Stimulated activated CD8-positive, alpha-beta memory T cell treated with anti-CD3 and anti-CD28 coated beads, Interleukin-4, amount 100 ng/mL, for 48 hours (primary cell): ENCODE measurements at places on chromosomes 13 and 19.
A peak's percentile ranks its signal among the peaks of the same experiment; 100 is the strongest.

DNA sequence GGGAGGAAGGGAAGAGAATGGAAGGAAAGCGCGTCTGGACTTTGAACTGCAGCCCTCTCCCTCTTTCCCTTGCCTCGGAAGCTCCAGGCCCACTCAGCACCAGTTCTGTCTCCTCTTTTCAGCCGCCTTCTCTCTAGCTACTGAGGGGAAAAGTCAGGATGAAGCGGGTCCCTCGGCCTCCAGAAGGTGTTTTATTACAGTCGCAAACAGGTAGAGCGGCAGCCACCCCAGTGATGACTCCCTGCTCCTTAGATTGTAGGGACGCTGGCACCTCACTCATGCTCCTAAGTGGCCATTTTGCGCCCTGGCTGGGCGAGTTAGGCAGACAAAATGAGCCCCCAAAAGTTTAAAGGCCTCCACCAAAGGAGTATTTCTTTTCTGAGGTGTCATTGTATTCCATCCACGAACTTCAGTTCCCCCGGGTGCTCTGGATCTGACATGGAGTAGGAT lies 954 bp upstream of the STK24 start:
- DNase-seq, result no peak

GRCh38 chr19:28636706-28637105 lies 576.2 kb downstream of the UQCRFS1 start:
- no peak for DNase-seq

DNA sequence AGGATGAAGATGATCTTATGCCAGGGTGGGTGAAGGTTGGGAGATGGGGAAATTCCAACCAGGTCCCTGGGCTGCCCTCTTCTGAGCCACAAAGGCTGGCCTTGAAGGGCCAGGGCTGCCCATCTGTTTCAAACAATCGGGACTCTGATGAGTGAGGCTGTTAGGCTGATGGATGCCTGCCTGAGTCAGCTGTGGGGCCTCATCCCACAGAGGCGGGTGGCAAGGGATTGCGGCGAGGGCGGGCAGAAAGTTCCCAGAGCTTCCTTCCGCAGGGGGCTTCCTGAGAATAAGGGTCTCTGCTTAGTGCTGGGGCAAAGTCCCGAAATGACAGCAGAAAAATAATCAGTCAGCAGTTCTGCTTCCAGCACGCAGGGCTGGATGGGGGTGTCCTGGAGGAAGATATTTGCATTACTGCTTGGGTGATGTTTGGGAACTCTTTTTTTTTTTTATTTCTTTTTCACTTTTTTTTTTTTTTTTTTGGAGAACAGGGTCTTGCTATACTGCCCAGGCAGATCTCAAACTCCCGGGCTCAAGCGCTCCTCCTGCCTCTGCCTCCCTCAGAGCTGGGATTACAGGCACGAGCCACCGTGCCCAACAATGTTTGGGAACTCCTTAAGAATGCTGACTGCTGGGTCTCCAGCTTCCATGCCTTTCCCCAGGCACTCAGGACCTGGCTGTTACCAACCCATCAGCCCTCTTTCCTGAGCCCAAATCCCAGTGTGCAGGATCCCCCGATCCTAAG lies 14.1 kb downstream of the SH3GL1 start:
- DNase-seq, result no peak

GRCh38 chr13:52782471-52783448 lies 43.1 kb upstream of the CNMD start:
- no peak for DNase-seq

- DNase-seq, result no peak
Observed at GRCh38 chr19:14471436-14472187, 3.5 kb downstream of the PTGER1 start.

GRCh38 chr13:67231289-67232000 lies 1.3 kb upstream of the PCDH9 start:
- DNase-seq, result no peak

- no peak for DNase-seq
Observed at GRCh38 chr19:4578552-4579248, 19.2 kb upstream of the SEMA6B start.

DNA sequence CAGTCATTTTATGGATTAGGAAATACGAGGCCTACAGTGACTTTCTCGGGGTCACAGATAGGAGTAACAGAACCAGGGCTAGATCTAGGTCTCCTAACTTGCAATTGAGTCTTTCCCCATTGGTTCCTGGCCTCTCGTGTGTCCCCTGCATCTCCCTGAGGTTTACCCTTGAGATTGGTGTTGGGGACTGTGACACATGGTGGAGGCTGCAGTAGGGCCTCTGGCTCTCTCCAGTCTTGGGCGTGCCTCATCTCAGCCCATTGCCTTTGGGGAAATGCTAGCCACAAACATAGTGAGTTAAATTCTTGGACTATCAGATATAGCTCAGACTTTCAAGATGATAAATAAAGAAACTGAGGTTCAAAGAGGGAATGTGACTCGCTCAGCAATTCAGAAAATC lies 212.1 kb downstream of the KCNRG start:
- DNase-seq, result peak; percentile 52

DNA sequence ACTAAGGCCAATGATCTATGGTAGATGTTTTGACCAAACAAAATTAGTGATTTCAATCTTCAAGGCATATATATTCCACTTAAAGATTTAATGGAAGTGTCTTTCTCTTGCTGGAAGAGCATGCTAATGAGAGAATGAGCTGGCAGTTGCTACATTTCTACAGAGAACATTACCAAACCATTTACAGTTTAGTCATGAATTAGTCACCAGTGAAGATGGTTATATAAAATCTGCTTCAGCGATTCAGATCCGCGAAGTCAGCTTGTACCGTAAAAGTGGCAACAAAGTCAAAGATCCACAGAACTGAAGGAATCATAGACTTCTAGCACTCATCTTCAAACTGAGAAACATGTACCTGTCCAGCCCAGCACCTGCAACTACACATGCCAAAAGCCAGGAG lies 156.3 kb downstream of the SLITRK5 start:
- no peak for DNase-seq

- DNase-seq, result no peak
Observed at GRCh38 chr13:54928071-54928470, 1899.5 kb downstream of the OLFM4 start.

- DNase-seq, result no peak
Observed at GRCh38 chr13:99614465-99614885, 113.2 kb downstream of the TM9SF2 start.

GRCh38 chr19:30374539-30374864 lies 2.3 kb downstream of the ZNF536 start:
- no peak for DNase-seq

DNA sequence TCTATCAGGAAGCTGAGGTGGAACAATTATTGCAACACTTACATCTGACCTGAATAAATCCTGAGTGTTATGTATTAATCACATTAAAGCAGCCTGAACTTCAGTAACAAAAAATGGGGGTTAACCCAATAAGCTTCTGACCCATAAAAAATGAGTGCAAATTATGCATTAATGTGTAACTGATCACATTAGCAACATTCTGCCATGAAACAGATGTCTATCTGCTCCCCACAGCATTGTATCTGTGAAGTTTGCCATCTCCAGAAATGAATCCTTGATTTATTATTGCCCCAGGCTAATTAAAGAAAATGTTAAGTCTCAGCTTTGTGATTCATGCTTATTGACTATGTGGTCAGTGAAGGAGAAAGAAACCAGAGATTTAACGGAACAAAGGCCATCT lies 304.9 kb downstream of the PCDH20 start:
- no peak for DNase-seq

- no peak for DNase-seq
Observed at GRCh38 chr13:25901460-25902376, 150.1 kb downstream of the SHISA2 start.

DNA sequence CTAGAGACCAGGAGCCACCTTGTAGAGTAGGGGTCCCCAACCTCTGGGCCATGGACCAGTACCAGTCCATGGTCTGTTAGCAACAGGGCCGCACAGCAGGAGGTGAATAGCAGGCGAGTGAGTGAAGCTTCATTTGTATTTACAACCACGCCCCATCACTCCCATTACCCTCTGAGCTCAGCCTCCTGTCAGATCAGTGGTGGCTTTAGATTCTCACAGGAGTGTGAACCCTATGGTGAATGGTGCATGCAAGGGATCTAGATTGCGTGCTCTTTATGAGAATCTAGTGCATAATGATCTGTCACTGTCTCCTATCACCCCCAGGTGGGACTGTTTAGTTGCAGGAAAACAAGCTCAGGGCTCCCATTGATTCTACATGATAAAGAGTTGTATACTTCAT lies 303.6 kb downstream of the KCNRG start:
- DNase-seq, result no peak

GRCh38 chr13:92573467-92574057 lies 653.0 kb upstream of the GPC6 start:
- no peak for DNase-seq

DNA sequence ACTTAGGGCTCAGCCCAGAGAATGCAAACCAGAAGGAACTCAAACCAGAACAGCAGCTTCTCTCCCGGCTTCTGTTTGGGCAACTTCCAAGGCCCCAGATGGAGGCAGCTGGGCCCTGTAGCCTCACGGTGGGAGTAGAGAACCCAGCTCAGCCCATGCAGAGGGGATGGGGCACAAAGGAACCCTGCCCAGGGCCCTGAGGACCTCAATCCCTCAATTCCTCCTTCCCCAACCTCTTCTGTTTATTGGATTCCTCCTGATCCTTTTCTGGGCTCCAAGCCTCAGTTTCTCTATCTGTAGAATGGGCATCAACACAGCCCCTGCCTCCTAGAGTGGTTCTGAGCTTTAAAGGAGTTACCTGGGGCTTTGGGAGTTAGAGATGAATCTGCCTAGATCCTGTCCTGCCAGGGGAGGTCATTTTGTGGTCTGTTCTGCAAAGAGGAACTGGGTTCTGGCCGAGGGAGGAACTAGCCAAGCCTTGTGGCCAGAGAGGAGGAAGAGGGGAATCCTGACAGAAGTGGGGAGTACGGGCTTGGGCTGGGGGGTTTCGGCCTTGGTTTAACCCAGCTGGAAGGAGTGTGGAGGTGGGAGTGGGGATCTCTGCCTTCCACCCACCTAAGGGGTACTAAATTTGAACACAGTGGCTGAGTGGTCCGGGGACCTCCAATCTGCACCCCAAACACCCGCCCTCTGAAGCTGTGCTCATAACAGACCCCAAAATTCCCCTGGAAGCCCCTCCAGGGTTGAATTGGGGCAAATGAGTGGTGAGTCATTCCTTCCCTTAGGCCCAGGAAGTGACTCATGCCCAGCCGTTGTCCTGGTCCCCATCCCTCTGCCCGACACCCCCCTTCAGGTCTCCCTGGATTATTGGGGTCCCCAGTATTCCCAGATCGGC lies 2.7 kb downstream of the ADGRE5 start:
- peak; percentile 76 for DNase-seq
